ENCODE measurements at places on chromosomes 2 and 18. TPM values are rescaled to one million over a fixed set of nuclear protein-coding genes. Genes with fewer than 3 reads are reported as not detected.

Gene POTEJ
- 0.06 TPM for polyA plus RNA-seq

Gene PDE11A
- polyA plus RNA-seq: 1.00 TPM

Gene KCNJ13
- polyA plus RNA-seq: 0.33 TPM

Gene SOWAHC
- 6.4 TPM for polyA plus RNA-seq

Gene CAPN14
- polyA plus RNA-seq: not detected

Measured in forelimb muscle (tissue), 1 donor.